ENCODE measurements at places on chromosomes 3 and 15.
A peak's percentile ranks its signal among the peaks of the same experiment; 100 is the strongest.

DNA sequence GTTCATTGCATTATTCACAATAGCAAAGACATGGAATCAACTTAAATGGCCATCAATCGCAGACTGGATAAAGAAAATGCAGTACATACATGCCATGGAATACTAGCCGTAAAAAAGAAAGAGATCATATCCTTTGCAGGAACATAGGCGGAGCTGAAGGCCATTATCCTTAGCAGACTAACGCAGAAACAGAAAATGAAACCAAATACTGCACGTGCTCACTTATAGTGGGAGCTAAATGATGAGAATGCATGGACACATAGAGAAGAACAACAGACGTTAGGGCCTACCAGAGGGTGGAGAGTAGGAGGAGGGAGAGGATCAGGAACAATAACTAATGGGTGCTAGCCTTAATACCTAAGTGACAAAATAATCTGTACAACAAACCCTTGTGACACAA, 57.9 kb downstream of the RASA2 start:
- DNase-seq: no peak

- DNase-seq: no peak
Measured at GRCh38 chr3:65993134-65993900, 45.4 kb downstream of the MAGI1 start.

- no peak for DNase-seq
Measured at GRCh38 chr3:183497313-183497712, 58.2 kb downstream of the KLHL6 start.

GRCh38 chr3:125395091-125395490, 20.0 kb upstream of the ZNF148 start:
- no peak for DNase-seq

DNA sequence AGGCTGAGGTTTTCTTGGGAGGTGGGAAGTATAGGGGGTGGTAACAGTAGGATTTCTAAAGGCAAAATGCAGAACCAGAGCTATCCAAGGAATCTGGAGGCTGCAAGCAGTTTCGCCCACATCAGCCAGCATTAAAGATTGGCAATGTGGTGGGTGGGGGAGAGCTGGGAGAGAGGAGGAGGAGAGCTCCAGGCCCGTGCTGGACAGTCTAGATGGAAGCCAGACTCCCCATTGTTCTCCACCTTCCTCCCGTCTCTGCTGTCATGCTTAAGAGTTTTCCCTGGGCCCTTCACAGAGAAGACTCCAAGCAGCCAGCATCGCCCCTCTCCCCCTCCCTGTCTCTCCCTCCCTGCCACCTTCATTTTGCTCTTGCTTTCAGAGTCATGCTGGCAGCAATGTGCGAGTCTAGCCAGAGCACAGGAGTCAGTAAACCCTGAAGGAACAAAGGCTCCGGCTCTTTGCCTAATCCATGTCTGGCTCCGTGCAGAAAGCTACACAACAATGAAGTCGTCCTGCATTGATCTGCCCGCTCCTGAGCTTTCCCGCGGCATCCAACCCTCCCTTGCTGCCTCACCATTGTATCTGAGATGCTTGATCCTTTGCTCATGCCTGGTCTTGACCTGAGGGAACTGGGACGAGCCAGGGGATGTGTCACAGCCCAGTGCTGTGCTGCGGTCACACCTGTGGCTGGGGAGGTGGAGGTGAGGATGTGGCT, 282.9 kb downstream of the NTRK3 start:
- DNase-seq: no peak

DNA sequence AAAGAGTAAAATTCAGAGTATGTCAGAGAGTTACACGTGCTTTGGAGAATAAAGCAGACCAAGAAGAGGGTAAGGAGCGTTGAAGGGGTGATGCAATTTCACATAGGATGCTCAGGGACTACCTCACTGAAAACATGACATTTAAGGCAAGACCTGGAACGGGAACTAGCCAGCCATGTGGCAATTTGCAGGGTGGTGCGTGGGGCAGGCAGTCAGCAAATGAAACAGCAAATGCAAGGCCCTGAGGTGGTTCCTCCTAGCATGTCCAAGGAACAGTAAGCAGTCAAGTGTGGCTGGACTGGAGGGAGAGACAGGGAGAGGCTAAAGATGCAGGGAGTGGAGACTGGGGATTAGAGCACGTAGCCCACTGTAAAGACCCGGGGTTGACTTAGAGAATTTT, 146.1 kb upstream of the LPP start:
- DNase-seq: no peak

DNA sequence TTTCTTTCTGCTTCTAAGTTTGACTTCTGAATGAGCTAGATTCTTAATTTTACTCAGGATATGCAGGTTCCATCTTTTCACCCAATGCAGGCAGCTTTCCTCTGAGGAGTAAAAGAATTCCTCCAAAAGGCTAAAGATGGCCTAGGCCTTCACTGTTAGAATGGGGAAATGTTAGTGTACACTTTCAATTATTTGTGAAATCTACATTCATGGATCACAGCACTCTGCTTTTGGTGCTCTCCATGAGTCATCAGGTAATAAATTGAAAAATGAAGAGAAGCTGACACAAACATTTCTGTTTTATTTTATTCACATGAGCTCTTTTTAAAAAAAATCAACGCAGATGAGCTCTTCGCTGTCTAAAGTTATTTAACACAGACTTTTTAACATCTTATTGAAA, 502.5 kb upstream of the GOLIM4 start:
- no peak for DNase-seq

DNA sequence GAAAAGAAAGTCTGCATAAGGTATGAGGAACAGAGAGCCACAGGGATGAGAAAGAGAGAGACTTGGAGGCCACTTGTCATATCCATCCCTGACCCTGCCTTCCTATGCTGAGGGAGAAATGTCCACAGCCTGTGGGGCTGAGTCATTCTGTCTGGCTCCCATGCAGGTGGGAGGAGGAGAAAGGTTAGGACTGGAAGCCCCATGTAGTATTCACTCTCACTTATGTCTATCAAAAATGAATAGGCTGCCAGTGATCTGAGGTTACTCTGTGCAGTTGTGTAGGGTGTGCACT, 71.3 kb downstream of the RAB11A start:
- DNase-seq: no peak

- no peak for DNase-seq
Measured at GRCh38 chr3:3851621-3852323, 52.5 kb downstream of the LRRN1 start.

DNA sequence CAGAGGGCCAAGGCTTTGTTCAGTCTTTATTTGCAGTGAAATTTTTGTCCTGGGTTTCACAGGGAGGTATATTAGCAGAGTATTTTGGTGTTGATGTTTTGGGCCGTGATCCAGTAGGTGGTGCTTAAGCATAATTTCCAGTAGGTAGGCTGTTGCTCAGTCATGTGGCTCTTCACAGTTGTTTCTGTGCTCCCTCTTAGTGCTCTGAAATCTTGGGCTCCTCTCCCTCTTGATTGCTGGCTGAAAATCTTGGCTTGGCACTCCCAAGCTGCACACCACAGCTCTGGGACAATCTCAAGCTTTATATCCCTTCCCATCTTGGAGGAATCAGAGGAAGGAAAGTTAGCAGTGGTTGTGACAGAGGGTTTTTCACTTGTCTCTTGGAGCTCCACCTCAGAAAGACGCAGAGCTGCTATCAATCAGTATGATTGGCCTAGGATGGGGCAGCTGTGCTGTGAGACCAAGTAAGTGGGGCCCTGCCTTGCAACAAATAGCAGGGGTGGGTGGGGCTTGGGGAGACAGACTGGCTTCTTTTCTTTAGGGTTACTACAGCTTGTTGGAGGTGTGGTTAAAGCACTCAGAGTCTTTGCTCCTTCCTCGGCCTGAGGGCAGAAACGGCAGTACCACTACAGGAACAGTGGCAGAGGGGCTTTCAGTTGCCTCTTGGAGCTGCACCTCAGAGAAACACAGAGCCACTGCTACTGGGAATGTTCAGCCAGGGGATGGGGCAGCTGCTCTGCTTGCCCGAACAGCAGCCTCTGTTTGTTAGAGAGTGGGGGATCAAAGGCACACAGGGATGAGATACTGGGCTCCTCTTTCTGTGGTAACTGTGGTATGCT, 627.0 kb downstream of the SI start:
- DNase-seq: no peak

- no peak for DNase-seq
Measured at GRCh38 chr15:96428742-96429141, 98.2 kb downstream of the NR2F2 start.

DNA sequence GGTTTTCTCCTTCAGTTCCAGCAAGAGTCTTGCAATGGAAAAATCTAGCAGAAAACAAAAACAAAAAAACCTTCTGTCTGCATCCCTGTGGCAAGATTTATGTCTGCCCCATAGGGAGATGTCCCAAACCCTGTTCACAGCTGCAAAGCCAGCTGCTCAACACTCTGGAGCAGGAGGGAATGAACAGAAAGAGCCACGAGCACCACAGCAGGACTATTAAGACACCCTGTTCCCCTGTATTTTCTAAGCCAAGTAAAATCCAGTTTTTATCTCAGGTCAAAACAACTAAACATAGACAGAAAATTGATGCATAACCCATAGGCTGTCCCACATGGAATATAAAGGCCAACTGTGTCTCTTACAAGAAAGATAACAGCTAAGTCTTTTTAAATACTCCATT, 357.9 kb downstream of the LSAMP start:
- no peak for DNase-seq

DNA sequence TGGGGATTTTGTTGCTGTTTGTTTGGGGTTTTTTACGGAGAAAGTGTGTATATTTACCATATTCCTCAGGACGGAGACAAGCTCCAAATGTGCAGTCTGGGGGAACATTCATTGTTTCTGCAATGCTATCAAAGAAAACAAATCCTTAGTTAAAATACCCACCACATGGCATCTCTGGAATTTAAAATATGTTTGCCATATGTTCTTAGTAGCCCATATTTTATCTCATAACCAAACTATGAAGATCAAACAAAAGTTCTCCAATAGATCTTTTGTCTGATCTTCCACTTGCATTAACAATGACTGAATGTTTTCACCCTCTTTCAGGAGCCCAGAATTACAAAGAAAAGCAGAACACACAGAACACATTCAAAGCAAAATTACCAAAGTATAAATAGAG, 35.3 kb downstream of the EFHB start:
- DNase-seq: no peak

DNA sequence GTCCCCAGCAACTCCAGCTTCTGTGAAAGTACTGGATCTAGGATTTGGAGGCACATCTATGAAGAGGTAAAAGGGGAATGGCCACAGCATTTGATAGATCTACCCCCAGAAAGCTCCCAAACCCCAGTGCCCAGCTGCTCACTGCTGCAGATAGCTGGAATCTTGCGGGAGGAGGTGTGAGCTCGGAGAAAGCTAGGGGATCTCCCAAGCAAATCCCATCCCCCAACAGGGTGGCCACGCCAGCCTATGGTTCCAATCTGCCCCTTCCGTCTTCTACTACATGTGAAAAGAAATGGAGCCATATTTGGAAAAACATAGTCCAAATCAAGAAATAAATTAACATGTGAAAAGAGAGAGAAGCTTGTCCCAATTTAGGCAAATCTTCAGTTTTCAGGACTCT, 42.0 kb downstream of the SEMA5B start:
- no peak for DNase-seq

- no peak for DNase-seq
Measured at GRCh38 chr3:35849963-35850362, 210.6 kb downstream of the ARPP21 start.

GRCh38 chr3:58217209-58217811, 6.5 kb upstream of the DNASE1L3 start:
- DNase-seq: peak; percentile 66

GRCh38 chr3:182629521-182629920, 163.8 kb upstream of the ATP11B start:
- DNase-seq: no peak

DNA sequence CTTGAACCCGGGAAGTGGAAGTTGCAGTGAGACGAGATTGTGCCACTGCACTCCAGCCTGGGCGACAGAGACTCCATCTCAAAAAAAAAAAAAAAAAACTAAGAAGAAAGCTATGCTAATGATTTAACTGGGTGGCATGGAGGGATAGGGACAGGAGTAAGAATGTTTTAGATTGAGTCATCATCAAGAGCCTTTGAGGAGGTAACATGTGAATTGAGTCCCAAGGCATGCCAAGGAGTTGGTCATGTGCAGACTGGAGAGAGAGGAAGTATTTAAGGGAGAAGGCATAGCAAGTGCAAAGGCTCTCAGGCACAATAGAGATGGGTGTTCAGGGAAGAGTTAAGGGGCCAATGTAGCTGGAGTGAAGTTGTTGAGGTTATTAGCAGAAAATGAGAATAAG, 9.1 kb downstream of the BNC1 start:
- DNase-seq: no peak

DNA sequence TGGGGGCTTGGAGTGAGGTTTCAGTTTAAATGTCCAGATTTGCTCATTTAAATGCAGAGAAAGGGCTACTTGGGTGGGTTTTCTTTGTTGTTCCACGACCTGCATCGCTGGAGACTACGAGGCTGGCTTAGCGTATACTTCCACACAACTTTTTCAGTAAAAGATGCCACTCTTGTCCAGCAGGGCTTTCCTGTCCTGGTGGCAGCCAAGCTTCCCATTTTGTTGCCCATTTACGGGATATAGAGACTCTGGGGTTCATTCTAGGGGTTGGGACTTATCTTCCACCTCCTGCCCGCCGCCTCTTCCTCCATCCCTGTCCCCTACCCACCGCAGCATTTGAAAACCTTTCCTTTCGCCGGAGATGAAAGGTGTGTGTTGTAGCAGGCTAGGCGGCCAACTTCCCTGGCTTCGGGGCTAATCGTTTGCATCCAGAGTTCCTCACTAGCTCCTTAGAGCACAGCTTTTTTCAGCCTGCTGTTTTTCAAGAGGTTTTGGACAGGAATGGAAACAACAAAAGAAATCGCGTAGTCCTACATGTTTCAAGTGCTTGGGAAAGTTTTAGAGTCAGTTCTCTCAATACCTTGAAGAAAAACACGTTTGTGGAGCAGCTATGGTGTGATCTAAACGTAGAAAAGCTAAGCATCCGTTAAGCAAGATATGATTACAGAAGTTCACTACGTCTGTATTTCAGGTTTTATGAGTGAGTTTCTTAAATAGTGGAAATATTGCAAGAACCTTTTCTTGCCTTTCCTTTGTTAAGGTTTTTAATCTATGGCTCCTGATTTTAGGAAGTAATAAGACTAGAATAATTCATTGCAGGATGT, 843 bp downstream of the CHRNA5 start:
- no peak for DNase-seq

Measured in hypothalamus (tissue), 51 donors.